Sigmoid colon (tissue), 7 donors: ENCODE measurements at places on chromosomes 6 and 20. TPM values are rescaled to one million over a fixed set of nuclear protein-coding genes. Genes with fewer than 3 reads are reported as not detected.

DNA sequence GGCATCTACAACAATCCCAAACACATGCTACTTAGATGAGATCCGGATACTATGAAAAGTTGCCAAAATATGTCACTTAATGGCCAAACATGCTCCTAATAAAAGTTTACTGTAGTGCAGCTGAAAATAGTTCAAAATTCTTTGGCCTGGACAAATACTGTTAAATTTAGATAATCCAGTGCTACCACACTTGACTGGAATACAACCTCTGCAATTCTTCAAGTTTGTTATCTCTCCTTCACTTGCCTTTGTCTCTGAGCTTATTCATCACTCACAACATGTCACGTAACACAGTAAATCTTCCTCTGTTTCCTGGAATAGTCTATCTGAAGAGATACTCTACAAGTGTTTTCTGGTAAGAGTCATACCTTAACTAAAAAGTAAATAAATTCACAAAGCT, 10.5 kb upstream of the PLN start:
- no peak for DNase-seq

DNA sequence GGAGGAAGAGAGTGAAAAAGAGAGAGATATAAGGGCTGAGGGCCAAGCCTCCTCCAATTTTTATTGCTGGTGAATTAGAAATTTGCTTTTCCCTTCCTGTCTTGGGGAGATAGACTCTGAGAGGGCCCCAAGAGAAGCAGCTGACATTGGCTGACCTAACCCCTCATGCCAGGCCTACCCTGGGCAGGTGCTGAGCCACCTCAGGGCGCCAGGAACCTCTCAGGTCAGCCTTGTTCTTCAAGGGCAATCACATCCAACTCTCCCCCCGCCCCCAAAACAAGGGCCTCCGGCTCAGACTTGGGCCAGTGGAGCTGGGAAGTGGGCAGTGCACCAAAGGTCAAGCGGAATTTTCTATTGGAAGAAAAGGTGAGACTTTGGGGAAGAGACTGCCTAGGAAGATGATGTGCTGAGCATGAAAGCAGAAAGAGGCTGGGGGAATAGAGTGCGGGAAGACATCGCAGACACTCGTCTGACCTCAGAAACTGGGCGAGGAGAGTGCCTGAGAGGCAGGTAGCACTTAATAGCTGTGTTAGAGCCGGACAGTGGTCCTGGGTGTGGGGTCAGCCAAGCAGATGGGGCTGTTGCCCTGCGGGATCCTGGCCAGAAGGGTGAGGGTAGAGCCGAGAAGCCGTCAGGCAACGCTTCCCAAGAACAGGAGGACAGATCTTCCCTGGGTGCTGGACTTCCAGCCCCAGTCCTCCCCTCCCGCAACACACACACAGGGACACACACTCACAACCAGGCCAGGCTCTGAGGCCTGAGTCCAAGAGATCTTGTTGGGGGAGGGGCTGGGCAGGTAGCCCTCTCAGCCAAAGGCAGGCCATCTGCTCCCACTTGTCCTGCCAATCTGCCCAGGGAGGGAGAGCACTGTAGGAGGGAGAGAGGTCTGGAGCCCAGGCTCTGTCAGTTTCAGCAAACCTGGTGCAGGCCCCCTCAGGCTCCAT, 3.7 kb upstream of the FASTKD5 start:
- DNase-seq: no peak

GRCh38 chr6:169604076-169604475, 97.8 kb downstream of the WDR27 start:
- DNase-seq: no peak

- DNase-seq: no peak
Measured at GRCh38 chr6:166772518-166772917, 145.5 kb upstream of the RPS6KA2 start.

GRCh38 chr20:10643560-10643873, 30.3 kb downstream of the JAG1 start:
- no peak for DNase-seq

DNA sequence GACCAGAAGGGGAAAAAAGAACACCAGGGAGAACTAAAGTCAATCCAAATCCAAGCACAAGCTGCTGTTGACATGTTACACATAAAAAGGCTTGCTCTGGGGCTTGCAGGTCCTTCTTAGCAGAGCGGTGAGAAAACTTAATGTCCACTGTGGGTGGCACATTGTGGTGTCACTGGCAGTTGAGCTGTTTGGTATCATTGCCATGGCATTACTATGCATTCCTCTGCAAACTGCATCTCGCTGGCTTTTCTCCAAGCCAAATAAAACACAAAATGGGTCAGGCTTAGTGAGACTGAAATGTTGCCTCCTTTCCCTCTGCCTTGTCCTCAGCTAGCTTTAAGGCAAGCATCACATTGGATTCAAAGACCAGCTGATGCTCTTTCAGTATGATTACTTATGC, 40.9 kb downstream of the LY86 start:
- DNase-seq: no peak

GRCh38 chr6:141028791-141029280, 1103.9 kb upstream of the GJE1 start:
- DNase-seq: no peak

GRCh38 chr6:5174756-5175549, 85.8 kb downstream of the LYRM4 start:
- DNase-seq: no peak

Gene NKAIN2
- total RNA-seq: 4.4 TPM

Gene JPH2
- total RNA-seq: 116 TPM

Gene SYNDIG1
- total RNA-seq: 0.27 TPM

Gene PHACTR3
- 0.33 TPM for total RNA-seq

Gene EPHA7
- 94.1 TPM for total RNA-seq

Gene RGS17
- 2.8 TPM for total RNA-seq

Gene PPIL6
- total RNA-seq: 1.4 TPM

Gene DEFB132
- total RNA-seq: not detected

Gene MACROD2
- total RNA-seq: 8.6 TPM

Gene AGPAT1
- 45.7 TPM for total RNA-seq
